Pulmonary artery endothelial cell (primary cell): ENCODE measurements at places on chromosomes 7 and 10.

DNA sequence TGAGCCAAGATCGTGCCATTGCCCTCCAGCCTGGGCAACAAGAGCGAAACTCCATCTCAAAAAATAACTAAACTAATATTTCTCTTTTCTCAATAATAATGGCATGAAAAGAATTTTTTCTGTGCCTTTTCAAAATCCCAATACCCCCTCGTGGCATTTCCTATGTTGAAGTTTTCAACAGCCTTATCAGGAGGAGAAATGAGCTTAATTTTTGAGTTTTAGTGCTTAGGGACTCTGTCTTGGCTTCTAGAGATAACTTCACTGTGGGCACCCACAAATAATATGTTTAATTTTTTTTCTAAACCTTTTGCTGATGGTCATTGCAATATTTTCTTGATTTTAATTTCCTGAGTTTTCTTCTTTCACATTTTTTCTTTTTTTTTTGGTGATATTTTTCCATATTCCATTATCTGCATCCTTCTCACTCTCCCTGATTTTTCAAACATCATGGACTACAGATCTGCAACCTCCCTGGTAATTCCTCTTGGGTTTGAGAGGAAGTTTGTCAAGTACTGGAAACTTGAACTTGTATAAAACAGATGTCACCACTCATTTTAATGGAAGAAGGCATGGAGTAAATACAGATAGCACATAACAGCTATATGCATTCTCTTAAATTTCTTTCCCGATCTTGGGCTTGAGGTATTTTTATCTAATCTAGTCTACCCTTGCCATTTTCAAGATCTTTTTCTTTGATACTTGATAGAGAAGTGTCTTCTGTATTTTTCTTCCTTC is 84.0 kb downstream of the KAT6B start:
- DNase-seq: no peak

- peak; percentile 96 for DNase-seq
Observed at GRCh38 chr10:14074062-14074884, 256.5 kb downstream of the FRMD4A start.

GRCh38 chr7:143504215-143504936 is 26.7 kb downstream of the TAS2R41 start:
- no peak for DNase-seq

- no peak for DNase-seq
Observed at GRCh38 chr7:85525676-85526075, 338.8 kb upstream of the SEMA3D start.

GRCh38 chr7:70355198-70356020 is 757.1 kb downstream of the AUTS2 start:
- no peak for DNase-seq

GRCh38 chr10:104077247-104077646 is 8.4 kb downstream of the COL17A1 start:
- no peak for DNase-seq

DNA sequence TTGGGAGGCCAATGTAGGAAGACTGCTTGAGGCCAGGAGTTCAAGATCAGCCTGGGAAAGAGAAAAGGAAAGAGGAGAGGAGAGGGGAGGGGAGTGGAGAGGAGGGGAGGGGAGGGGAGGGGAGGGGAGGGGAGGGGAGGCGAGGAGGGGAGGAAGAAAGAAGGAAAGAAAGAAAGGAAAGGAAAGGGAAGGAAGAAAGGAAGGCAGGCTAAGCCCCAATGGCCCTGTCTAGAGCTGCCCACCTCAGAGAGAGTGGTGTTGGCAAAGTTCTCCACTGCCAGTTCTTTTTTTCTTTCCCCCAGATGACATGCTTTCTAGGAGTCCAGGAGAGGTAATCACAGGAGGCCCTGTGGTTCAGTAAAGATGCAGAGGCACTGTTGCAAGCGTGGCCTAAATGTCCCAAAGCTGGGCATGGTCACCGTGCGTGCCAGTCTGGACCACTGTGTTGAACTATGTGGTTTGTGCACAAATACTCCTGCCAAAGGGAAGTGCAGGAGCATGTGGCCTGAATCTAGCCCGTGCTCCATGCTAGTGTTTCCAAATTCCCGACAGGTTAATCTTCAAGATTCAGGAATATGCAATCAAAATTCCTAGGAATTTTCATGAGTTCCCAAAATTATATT is 39.7 kb downstream of the ODAD2 start:
- DNase-seq: no peak

GRCh38 chr10:133391249-133391635 is 2.7 kb upstream of the MTG1 start:
- no peak for DNase-seq

DNA sequence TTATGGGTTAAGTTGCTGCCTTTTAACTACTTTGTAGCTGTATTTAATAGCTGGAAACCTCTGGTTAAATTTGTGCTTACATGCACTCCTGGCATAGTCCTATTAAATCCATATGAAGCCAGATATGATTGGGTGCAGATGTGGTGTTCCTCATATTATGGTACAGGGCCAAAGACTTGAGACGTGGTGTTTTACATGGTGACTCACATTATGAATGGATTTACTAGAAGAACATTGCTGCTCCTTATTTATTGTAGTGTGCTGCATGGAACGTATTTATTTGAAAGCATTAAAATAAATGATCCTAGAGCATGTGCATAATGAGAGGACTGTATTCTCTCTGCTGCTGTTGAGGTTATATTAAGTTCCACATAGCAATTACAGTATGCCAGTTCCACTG is 224.1 kb downstream of the SLC25A13 start:
- no peak for DNase-seq

- DNase-seq: peak; percentile 8
Observed at GRCh38 chr7:91636129-91636724, 244.3 kb downstream of the MTERF1 start.

- no peak for DNase-seq
Observed at GRCh38 chr10:72375585-72375984, 20.9 kb upstream of the DNAJB12 start.

DNA sequence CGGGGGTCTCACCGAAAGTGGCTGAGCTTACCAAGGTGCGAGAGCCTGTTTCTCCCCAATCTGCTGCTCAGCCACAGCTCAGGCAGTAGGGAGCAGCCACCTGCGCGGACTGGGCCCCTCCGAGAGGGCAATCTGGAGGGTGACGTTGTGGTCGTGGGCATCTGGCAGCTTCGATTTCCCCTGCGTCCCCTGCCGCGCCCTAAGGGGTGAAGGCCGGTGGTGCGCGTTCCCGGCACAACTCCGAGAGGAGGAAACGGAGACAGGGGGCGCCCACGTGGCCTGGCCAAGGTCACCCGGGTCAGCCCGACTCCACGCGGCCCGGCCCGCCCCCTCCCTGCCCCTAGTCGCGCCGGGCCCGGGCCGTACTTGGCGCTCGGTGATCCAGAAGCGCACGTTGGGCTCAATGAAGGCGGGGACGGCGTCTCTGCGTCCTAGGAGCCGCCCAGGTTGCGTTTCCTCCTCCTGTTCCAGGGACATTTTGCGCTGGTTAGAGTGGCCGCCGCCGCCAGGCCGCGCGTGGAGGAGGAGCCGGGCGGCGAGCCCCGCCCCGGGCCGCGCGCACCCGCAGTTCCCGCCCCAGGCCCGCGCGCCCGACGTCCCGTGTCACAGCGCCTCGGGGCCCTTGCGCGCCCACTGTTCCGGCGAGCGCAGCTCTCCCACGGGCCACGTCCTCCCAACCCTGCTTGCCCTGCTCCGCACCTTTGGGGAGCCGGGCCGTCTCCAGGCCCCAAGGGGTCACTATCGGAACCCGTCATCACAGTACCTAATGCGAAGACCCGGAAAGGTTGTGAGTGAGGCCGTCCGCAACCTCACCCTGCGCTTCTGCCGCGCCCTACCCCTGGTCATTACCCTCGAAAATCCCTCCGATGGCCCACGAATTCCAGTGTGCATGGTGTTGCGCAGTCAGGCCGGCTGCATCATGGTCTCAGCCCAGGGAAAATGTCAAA is at the start of gene SFXN4:
Gene SFXN4 (minus strand): TSS at position 544 of the 947 bp plus-strand sequence. CDS start 67 bp downstream, at position 477.
- DNase-seq: no peak

DNA sequence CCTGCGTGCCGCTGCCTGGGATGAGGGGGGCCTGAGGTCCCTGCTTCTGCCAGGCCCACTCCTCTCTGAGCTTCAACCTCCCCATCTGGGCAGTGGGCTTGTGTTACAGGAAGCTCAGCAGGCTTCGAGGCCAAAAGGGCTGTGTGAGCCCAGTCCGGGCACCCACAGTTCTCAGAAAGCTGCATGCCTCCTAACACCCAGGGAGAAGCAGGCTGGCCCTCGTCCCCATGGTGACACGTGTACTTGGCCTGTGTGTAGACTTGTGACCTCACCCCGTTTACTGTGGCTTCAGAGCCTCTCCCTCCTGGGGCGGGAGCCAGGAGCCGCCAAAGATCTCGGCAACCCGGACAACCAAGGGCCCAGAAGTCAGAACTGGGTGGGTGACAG is 2.2 kb upstream of the GRIFIN start:
- DNase-seq: no peak
